T-helper 17 cell (primary cell): ENCODE measurements at places on chromosomes 5 and 9. TPM values are rescaled to one million over a fixed set of nuclear protein-coding genes. Genes with fewer than 3 reads are reported as not detected.

The SHISAL2B gene
- total RNA-seq: not detected

The ARID3C gene
- not detected for total RNA-seq

The IFNA2 gene
- total RNA-seq: not detected

The PPP3R2 gene
- total RNA-seq: not detected

The ZMYND19 gene
- 12.1 TPM for total RNA-seq

The CAVIN4 gene
- 0.13 TPM for total RNA-seq

The PRRC1 gene
- total RNA-seq: 41.2 TPM

The NEUROG1 gene
- total RNA-seq: not detected

The DDX4 gene
- not detected for total RNA-seq

- H3K4me3 ChIP-seq: peak overlapping the region; percentile 69
- no peak for DNase-seq
- H3K27ac ChIP-seq: peak overlapping the region; percentile 51
- H3K27me3 ChIP-seq: peaks cover 82% of the 10 kb centered on the region
- H3K36me3 ChIP-seq: peaks cover 2% of the 10 kb centered on the region
- peaks cover 29% of the 10 kb centered on the region for H3K4me1 ChIP-seq
These were observed 3.9 kb downstream of the MCIDAS start for GRCh38 chr5:55222985-55223811.

DNA sequence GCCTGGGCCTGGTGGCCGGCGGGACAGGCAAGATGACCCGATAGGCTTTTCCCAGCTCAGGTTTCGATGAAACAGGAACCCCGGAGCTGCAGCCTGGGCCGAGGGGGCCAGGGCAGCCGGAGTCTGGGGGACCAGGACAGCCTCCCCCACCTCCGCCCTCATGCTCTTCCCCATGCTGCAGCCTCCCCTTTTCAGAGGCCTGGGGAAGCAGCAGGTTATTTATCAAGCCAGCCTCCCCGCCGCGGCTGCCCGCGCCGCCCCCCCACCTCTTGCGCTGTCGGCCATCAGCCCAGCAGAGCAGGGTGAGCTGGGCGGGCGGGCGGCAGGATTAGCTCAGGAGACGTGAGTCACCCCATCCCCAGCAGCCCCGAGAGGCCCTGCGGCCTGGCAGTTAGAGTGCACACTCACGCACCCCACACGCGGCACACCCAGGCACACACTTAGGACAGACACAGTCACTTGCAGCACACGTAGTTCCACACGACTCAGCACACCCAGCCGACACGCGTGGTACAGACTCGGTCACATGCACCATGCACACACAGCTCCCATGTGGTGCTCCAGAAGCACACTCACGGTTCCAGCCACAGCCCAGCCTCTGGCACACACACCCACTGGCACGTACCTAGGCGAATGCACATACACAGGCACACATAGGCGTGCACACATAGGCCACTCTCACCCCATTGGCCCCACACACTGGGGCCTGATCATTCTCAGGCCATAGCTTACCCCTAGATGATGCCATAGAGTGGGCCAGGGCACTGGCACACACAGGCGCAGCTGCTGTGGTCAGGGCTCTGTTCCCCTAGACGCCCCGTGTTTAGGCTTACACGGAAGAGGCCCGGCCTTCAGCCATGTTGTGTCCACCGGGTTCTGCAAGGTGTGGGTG lies 13.0 kb downstream of the CXXC5 start:
- peaks cover 9% of the 10 kb centered on the region for H3K4me1 ChIP-seq
- H3K27ac ChIP-seq: no peak overlapping the region
- no peak for DNase-seq
- H3K36me3 ChIP-seq: no peaks in the 10 kb centered on the region

- DNase-seq: no peak
- H3K27ac ChIP-seq: no peak overlapping the region
- H3K27me3 ChIP-seq: no peaks in the 10 kb centered on the region
- peaks cover 3% of the 10 kb centered on the region for H3K4me1 ChIP-seq
These were observed 59.5 kb downstream of the NR2F1 start for GRCh38 chr5:93642526-93642925.

DNA sequence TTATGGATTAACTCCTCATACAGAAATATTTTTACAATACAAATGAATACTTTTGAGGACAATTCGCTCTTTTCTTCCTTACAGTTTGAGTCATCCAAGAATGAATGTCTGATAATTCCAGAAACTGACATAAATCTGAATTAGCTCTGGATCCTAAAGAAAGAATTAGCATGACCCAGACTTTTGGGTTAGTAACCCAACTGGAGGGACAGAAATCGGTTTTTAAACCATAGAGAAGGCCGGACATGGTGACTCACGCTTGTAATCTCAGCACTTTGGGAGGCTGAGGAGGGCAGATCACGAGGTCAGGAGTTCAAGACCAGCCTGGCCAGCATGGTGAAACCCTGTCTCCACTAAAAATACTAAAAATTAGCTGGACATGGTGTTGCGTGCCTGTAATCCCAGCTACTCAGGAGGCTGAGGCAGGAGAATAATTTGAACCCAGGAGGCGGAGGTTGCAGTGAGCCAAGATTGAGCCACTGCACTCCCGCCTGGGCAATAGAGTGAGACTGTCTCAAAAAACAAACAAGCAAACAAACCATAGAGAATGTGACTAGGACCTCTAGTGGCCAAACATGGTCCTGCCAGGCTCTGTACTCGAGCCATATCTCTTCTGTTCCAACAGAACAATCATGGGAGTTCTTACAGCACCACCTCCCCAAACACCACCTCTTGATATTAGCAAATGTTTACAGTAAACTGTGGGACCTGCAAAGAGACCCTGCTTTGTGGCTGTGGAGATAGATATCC lies 44.8 kb downstream of the LURAP1L start:
- no peak overlapping the region for H3K27ac ChIP-seq
- no peak overlapping the region for H3K4me3 ChIP-seq
- no peak for DNase-seq
- no peaks in the 10 kb centered on the region for H3K36me3 ChIP-seq

DNA sequence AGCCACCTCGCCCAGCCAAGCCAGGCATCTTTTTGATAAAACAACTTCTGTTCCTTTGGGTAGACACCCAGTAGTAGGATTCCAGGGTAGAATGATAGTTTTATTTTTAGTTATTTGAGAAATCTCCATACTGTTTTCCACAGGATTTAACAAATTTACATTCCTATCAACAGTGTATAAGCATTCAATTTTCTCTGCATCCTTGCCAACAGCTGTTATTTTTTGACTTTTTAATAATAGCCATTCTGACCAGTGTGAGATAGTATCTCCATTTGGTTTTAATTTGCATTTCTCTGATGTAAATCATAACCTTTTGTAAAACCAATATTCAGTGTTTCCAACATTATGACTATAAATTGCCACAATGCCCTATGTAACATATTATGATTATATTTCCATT lies 28.2 kb upstream of the CCNB1 start:
- H3K4me3 ChIP-seq: no peak overlapping the region
- H3K4me1 ChIP-seq: no peaks in the 10 kb centered on the region
- no peak overlapping the region for H3K27ac ChIP-seq
- no peaks in the 10 kb centered on the region for H3K27me3 ChIP-seq
- no peak for DNase-seq

- no peaks in the 10 kb centered on the region for H3K4me1 ChIP-seq
- H3K36me3 ChIP-seq: no peaks in the 10 kb centered on the region
These were observed 165.8 kb upstream of the NR3C1 start for GRCh38 chr5:143569213-143569701.

- peaks cover 10% of the 10 kb centered on the region for H3K27me3 ChIP-seq
- H3K36me3 ChIP-seq: no peaks in the 10 kb centered on the region
- H3K4me3 ChIP-seq: no peak overlapping the region
These were observed 66.9 kb downstream of the HSPA4 start for GRCh38 chr5:133118741-133119140.

GRCh38 chr9:20996809-20997208 lies 34.6 kb downstream of the HACD4 start:
- no peak overlapping the region for H3K27ac ChIP-seq
- H3K4me1 ChIP-seq: peaks cover 14% of the 10 kb centered on the region
- H3K4me3 ChIP-seq: no peak overlapping the region
- no peak for DNase-seq
- H3K36me3 ChIP-seq: peaks cover 4% of the 10 kb centered on the region
- no peaks in the 10 kb centered on the region for H3K27me3 ChIP-seq

- no peaks in the 10 kb centered on the region for H3K4me1 ChIP-seq
- no peak for DNase-seq
- no peaks in the 10 kb centered on the region for H3K36me3 ChIP-seq
- H3K27me3 ChIP-seq: no peaks in the 10 kb centered on the region
These were observed 414.4 kb downstream of the PDE4D start for GRCh38 chr5:59479086-59479485.

DNA sequence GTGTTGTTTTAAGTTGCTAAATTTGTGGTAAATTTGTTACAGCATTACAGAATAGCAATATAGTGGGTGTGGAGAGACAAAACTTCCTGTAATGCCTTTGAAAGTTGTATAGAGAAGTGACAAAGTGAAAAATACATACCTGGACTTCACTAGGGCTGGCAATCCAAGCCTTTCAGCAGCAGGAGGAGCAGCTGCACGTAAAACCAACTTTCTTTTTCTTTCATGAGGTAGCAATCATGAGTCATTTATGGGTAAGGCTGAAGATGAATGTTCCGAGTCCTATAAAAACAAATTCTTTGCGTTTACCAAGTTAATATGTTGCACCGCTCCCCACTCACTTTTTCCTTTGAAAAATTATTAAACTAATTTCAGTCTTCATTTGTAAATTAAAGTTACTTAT lies 1138.2 kb downstream of the TAF11L14 start:
- DNase-seq: no peak
- H3K27me3 ChIP-seq: no peaks in the 10 kb centered on the region
- no peak overlapping the region for H3K4me3 ChIP-seq
- no peak overlapping the region for H3K27ac ChIP-seq
- peaks cover 2% of the 10 kb centered on the region for H3K4me1 ChIP-seq
